ENCODE measurements at places on chromosomes 12 and 14. TPM values are rescaled to one million over a fixed set of nuclear protein-coding genes. Genes with fewer than 3 reads are reported as not detected.

DNA sequence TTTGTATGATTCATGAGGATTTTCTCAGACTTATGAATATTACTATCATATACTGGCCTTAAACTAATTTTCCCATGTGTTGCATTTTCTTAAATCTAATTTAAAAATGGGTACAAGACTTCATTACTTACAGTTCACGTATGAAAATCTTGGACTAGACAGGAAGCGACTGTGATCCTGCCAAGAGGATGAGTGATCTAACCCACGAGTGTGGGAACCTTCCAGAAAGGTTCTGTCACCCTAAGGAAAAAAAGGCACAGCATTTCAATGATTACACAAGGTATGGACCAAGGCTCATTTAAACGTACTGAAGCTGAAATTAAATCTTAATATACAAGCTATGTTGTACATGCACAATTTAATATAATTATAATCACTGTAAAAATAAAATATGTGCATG, 293.5 kb upstream of the DIO2 start:
- no peak for DNase-seq

GRCh38 chr14:59918824-59919569, 947 bp upstream of the LRRC9 start:
- no peak for DNase-seq

- no peak for DNase-seq
These were observed 5.5 kb upstream of the CISTR start for GRCh38 chr12:53757101-53757770.

The CCDC38 gene
- total RNA-seq: not detected

DNA sequence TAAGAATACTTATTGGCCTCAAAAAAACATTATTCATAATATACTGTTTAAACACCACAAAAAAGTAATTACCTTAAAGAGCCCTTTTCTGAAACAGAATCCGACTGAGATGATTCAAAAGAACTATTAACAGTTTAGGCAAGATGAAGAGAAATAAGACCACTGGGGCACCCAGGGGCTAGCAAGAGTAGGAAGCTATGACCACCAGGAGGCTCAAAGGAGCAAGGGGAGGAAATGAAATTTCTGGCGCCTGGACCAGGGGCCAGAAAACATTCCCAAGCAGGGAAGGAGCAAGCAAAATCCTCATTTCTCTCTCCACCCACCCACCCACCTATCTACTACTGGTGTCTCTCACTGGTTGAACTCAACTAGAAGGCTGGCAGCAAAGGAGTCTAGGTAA, 6.3 kb upstream of the DCAF4 start:
- no peak for DNase-seq

The TMEM179 gene
- total RNA-seq: 1.2 TPM

DNA sequence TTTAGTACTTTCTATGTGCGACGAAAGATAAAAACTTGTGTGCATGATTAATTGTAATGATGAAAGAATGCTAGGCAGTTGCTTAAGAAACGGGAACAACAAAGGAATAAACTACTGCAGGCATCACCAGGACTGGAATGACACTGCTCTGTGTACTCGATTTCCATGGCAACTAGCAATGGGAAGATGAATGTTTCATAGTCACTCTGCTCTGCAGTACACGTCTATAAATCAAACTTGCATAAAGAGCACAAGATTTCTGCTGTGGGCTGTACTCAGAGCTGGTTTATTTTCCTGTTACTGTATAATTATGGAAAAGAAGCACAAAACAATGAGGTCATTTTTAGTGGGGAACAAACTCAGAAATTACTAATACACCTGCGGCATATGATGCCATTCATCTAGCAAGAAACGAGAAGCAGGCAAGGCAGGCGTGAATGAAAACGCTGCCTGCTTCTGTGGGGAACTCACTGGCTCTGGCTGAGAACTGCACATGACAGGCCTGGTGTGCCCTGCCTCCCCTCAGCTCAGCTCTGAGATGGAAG, 41.8 kb downstream of the EFCAB11 start:
- DNase-seq: no peak

The PACS2 gene
- total RNA-seq: 89.5 TPM

- DNase-seq: no peak
These were observed 16.7 kb upstream of the GNPNAT1 start for GRCh38 chr14:52808101-52808500.

GRCh38 chr12:75177997-75178396, 31.6 kb downstream of the KCNC2 start:
- no peak for DNase-seq

DNA sequence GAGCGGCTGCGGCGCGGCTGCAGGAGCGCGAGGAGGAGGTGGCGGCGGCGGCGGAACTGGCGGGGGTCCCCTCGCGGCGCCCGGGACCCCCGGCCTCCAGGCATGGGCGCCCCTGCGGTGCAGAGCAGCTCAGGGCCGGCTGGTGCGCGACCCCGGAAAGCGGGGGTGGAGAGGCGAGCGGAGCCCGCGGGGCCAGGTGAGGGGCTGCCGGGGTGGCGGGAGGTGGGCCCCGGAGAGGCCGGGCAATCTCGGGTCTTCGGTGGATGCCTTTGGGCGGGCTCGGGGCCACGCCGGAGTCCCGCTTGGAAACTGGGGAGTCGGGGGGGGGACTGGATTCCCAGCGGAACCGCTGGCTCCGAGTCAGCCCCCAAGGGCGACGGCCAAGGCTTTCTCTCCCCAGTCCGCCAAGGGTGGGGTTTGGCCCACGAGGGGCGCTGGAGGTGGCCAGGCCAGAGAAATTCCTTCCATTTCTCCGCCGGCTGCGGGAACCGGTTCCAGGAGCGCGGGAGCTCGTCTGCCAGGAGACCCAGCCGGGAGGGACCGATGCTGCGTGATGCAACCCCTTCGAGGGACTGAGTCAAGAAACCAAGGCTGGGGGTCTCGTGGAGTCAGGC, 13.9 kb upstream of the NR4A1 start:
- no peak for DNase-seq

- DNase-seq: no peak
These were observed 30.1 kb downstream of the LRFN5 start for GRCh38 chr14:41636492-41637392.

DNA sequence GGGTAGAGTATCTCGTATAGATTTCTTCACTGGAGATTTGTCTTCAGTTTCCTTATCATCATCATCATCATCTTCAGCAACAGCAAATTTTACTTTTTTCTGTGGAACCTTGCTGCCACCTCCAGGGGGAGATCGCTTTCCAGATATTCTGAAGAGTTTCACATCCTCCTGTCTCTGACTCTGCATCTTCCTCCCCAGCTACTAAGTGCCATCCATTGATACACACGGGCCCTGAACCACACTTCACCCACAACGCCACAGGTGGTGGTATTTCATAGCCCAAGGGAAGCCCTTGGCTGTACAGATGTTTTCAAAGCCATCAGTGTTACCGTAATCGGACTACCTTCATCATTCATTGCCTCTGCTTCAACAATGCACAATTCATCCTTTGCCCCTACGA, 82.2 kb downstream of the PPP2R5C start:
- DNase-seq: no peak

GRCh38 chr12:49121047-49121696, 10.0 kb downstream of the TUBA1B start:
- no peak for DNase-seq

The ASPG gene
- total RNA-seq: not detected

- DNase-seq: no peak
These were observed 186.6 kb upstream of the RMST start for GRCh38 chr12:97275728-97276590.

The RARG gene
- 21.7 TPM for total RNA-seq

DNA sequence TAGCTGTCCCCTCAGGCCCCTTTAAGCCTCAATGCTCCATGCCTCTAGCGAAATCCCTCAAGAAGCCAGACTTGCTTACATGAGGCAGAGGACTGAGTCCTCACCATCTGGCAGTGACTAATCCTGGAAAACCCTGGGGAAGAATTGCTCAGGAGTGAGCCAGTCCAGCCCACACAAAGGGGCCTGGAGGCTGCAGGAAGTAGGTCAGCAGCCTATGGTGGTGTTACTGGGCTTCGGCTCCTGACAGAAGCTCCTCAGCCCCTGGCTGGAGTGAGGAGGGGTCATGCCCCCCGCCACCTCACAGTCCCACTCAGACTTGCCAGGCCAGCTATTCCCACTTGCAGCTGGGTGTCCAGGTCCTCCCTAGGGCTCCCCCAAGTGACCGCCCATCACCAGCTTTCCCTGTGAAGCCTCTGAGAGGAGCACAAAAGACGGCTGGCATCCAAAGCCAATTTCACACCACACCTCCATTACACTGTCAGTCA, 250.5 kb downstream of the DPF3 start:
- DNase-seq: no peak

The NR1H4 gene
- not detected for total RNA-seq

The PLBD1 gene
- total RNA-seq: 5.5 TPM

The ZBTB42 gene
- 2.8 TPM for total RNA-seq

- DNase-seq: no peak
These were observed 25.3 kb downstream of the PPFIBP1 start for GRCh38 chr12:27549236-27549800.

GRCh38 chr14:60933920-60934655, 46.8 kb downstream of the TRMT5 start:
- no peak for DNase-seq

- no peak for DNase-seq
These were observed 50.2 kb upstream of the VRK1 start for GRCh38 chr14:96747006-96747405.

The HOTAIR gene
- total RNA-seq: not detected

The KLRD1 gene
- total RNA-seq: 0.21 TPM

DNA sequence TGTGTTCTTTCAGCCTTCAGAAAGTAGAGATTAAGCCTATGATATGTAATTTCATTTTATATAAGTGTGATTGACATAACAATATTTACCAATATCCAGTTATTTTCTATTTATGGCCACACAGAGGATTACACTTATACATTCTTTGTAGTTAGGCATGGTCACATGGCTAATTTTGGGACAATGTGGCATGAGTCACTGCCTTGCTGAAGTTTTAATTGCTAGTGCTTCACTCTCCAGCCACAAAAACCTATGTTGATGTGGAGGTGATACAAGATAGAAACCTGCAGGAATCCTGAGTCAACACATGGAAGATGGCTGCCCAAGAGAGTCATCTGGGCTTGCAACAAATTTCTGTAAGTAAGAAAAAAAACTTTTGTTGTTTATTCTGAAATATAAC, 17.0 kb downstream of the CLEC14A start:
- DNase-seq: no peak

The RPL10L gene
- total RNA-seq: not detected

DNA sequence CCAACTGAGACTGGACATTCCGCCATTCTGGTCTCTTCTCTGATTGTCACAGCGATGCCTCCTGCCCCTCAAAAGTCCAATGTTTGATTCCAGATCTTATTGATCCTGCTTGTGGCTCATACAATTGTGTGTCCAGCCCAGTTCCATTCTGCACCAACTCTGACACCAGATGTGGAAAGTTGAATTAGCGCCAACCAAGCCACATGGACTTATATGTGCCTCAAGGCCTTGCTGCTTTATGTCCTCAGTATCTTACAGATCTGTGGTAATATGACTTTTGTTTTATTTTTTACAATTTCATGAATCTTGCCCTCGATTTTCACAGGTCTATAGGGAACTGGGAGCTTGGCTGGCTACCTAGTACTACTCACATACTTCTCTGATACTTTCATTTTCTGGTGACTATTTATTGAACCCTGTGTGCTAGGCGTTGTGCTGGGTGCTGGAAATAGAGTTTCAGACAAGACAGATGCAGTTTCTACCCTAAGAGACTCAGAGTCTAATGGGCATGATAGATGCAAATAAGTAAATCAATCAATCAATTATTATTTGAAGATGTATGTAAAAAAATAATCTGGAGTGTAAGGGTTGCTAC, 472.0 kb downstream of the TMTC2 start:
- DNase-seq: no peak

GRCh38 chr14:97025722-97026121, 228.5 kb downstream of the VRK1 start:
- no peak for DNase-seq

- DNase-seq: no peak
These were observed 224.8 kb downstream of the ASCL1 start for GRCh38 chr12:103182299-103182698.

The CISTR gene
- not detected for total RNA-seq

The HOXC12 gene
- not detected for total RNA-seq

The ZFYVE21 gene
- 68.6 TPM for total RNA-seq

DNA sequence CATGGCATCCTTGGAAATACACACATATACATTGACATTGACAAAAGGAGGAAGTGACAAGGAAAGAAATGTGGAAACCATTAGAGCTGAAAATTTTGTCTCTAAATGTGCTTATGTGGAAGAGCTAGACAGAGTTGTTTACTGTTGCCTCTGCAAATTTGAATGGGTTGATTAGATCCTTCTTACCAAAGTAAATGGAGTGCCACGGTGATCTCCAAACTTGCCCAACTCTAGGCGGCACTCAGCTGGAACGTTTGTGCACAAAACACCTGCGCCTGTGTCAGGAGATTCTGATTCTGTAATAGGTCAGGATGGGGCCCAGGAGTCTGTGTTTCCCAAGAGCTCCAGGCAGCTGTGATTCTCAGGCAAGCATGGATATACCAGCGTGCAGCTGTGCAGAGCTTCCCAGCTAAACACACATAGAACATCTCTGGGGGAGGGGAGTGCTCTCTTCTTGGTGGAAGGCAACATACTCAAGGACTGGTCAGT, 77.8 kb upstream of the BDKRB2 start:
- DNase-seq: no peak

The GRIP1 gene
- total RNA-seq: 5.0 TPM

The MGAT4C gene
- 0.02 TPM for total RNA-seq

- no peak for DNase-seq
These were observed 12.8 kb downstream of the ZFYVE1 start for GRCh38 chr14:73014105-73014504.

The RD3L gene
- not detected for total RNA-seq

DNA sequence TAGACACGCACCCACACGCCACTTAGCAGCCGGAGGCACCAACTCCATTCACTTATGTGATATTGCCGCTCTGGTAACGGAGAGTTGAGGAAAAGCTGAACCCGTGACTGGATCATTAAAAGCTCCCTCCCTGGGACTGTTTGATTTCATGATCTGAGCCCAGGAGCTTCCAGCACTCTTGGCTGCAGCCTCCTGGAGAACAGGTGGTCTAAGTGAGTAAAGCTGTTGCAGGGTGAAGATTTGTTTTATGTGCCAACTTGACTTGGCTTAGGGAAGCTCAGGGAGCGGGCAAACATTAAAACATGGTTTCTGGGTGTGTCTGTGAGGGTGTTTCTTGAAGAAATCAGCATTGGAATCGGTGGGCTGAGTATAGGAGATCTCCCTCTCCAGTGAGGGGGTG, 16.9 kb upstream of the TMEM132C start:
- no peak for DNase-seq

The SPSB2 gene
- total RNA-seq: 7.6 TPM

- no peak for DNase-seq
These were observed 15.2 kb upstream of the CDK2AP1 start for GRCh38 chr12:123286652-123287373.

Data from chondrocyte (in vitro differentiated cells).